ENCODE measurements at places on chromosomes 12 and 14.

GRCh38 chr12:3700861-3701260 is 52.0 kb downstream of the CRACR2A start:
- no peak for DNase-seq

DNA sequence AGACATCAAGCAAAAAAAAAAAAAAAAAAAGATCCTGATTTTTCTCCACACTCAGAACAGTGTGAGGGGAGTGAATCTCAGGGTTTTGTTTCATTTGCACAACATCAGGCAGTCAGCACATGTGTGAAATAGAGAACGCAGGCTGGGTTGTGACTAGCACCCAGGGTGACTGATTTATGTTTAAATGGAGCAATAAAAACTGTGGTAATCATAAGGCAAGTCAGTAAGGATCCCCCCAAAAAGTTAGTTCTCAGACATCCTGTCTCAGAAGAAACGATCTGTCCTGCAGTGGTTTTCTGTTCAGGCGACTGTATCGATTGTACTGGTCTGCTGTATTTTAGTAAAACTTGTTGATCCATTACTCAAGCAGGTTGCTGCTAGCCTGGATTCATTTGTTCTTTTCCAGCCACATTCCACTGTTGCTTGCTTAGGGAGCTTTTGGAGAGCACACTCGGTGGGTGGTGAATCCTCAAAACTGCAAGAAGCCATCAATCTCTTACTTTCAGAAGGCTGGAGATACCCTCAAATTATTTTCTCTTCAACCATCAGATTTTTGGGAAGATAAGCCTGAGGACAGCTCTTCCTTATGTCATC is 107.1 kb downstream of the DACT1 start:
- DNase-seq = no peak

DNA sequence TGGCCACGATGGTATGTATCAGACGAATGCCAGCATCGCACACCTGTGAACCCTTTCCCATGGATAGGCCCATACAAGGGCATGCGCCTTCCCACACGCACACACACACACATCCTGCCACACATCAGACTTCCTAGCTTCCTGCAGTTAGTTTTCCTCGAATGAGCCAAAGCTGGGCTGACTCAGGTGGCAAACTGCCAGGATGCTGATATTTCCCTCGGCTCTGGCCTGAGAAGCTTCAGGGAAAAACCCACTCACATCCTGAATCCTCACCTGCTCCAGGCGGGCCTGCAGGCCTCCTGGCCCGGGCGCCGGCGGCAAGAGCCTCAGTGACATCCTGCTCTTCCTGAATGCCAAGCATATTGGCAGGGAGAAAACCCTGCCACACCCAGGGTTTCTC is 22.4 kb downstream of the CALM1 start:
- no peak for DNase-seq

DNA sequence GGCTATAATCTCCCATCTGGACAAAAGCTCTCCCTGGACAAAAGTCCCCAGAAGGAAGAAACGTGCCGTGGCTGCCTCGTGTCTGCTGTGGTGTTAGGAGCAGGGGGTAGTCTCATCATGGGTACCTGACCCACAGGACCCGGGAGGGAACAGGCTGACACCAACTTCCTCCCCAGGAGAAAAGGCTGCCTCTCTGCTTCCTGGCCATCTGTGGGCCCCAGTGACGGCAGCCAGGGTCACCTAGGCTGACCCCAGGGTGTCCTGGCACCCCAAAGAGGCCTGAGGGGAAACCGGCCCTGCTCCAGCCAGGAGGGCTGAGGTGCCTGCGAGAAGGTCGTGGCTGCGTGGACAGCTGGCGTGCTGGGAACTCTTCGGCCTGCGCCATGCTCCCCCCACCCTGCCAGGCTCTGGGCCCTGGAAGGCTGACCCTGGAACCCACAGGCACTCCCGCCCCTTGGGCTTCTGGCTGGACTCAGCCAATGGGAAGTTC is 133.9 kb downstream of the RFLNA start:
- peak; percentile 43 for DNase-seq

- no peak for DNase-seq
Observed at GRCh38 chr12:89386138-89386537, 33.8 kb upstream of the DUSP6 start.

GRCh38 chr12:118055865-118056773 is 4.9 kb downstream of the WSB2 start:
- DNase-seq = no peak

DNA sequence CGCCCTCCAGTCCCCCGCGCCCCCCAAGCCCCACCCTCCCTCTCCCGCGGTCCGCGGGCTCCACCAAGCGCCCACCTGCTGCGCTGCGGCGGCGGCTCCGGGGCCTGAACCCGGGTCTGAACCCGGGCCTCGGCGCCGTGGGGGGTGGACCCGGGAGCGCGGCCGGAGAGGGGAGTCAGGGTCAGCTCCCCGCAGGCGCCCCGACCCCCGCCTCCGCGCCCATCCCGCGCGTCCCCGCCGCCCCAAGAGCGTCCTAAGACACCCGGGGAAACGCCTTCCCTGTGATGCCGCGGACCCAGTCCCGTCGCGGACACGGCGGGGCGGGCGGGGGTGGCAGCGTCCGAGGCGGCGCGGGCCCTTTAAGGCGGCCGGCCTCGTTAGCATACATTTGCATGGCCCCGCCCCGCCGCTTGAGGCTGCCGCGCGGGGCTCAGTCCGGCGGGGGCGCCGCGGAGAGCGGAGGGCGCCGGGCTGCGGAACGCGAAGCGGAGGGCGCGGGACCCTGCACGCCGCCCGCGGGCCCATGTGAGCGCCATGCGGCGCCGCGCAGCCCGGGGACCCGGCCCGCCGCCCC is at the start of gene MMP17:
Gene MMP17, plus strand, starts transcription at position 433 of the 574 bp plus-strand sequence. Its CDS starts 102 bp downstream, at position 535.
- DNase-seq = peak; percentile 75

GRCh38 chr12:124795081-124795948 is 68.3 kb downstream of the SCARB1 start:
- DNase-seq = no peak

DNA sequence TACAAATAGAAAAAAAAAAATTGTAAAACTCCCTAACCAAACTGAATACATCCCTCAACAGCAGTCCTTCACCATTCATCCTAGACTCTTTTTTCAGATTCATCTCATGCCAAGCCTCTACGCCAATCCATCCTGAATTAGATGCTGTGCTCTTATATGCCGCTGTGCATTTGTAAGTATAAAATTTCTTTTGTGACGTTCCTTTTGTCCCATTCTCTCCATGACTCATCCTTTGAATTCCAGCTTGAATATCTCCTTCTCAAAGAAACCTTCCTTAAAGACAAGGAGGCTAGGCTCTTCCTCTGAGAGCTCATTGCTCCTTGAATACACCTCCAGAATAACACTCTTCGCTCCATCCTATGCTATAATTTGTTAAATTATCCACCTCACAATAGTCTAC is 359.2 kb downstream of the RMST start:
- DNase-seq = no peak

DNA sequence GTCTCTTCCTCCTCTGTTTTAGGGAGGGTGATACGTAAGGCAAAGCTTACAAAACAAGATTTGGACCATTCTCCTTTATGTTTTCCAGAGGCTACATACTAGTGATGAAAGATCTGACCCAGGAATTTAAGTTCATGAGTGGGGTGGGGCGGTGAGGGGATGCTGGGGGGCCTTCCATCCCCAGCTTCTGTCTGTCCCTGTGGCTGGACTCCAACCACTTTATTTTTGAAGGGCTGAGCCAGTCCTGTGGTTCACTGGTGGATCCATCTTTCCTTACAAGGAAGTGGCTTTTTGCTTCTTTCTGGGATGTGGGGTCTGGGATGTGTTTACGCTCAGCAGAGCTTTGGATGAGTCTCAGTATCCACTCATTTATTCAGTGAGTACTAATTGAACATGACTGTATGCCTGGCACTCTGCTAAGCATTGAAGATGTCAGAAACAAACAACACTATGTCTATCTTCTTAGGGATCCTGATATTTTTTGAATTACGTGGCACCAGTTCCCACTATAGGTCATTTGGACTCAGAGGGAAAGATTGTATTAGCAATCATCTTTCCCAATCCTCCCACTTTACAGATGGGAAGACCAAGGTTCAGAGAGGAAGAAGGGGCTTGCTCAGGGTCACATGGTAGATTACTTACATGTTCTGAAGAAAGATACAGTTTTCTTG is 291.8 kb upstream of the TBX3 start:
- DNase-seq = no peak

- DNase-seq = no peak
Observed at GRCh38 chr12:11734580-11735180, 85.2 kb downstream of the ETV6 start.

GRCh38 chr12:4483885-4484823 is 38.5 kb upstream of the FGF6 start:
- peak; percentile 36 for DNase-seq

- no peak for DNase-seq
Observed at GRCh38 chr14:44170101-44170500, 337.0 kb downstream of the FSCB start.

- peak; percentile 35 for DNase-seq
Observed at GRCh38 chr14:43894534-43894933, 612.5 kb downstream of the FSCB start.

- no peak for DNase-seq
Observed at GRCh38 chr12:109463756-109464155, 13.3 kb downstream of the KCTD10 start.

DNA sequence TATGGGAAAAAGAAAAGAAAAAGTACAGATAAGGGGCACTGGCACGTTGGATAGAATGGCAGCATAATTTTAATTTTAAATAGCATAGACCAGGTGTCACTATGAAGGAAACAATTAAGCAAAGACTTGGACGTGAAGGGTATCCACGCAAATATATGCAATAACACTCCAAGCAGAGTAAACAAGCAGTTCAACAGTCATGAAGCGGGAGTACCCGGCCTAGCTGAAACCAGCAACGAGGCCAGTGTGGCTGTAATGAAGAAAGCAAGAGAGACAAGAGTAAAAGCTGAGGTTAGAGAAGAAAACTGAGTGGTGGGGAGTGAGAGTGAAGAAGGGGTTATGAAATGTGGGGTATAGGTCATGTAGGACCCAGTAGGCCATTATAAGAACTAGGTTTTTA is 85.4 kb downstream of the BCL2L14 start:
- no peak for DNase-seq

DNA sequence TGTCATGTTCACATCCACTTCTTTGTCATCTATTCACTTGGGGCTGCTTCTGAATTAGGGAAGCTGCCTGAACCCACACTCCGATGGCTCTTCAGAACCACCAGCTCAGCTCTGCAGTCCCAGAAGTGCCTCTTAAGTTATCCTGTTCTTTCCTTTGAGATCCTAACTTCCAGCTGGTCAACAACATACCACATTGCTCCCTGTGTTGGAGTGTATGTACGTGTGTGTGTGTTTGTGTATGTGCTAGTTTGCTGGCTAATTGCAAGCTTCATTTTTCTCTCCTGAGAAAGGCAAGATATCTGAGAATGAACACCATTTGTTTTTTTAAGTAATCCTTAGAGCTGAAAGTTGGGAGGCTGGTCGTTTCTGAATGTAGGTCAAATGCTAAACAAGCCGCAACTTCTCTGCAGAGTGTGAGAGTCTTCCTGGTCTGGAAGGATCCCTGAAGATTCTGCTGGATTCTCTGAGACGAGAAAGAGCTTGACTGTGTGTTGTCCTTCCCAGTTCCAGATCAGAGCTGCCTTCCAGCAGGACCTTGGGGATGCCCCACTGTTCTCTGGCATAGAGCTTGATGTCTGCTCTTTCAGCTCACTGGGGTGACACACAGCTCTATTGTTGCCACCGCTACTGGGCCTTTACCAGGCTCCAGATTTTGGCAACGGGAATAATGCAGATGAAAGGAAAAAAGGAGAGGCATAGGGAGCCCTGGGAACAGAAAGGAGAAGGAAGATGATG is 839 bp downstream of the GSG1 start:
- peak; percentile 54 for DNase-seq

DNA sequence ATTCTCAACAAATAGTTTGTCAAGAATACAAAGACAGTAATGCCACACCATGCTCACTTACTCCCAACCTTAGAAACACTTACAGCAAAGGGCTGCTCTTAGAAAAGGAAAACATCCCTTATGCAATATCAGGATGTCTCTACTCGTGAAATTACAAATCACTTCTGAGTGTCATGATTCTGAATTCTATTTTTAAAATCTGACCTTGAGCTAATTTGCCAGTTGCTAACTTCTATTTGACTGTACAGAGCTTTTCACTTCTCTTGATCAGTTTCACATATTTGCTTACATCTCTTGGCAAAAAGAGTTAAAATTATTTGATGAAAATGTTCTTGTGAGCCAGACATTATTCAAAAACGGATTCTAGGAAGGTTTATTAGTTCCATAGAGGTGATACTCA is 136.7 kb upstream of the SLC35F4 start:
- no peak for DNase-seq

GRCh38 chr12:59322473-59322872 is 273.4 kb upstream of the SLC16A7 start:
- DNase-seq = no peak

GRCh38 chr14:92686900-92687427 is 61.5 kb downstream of the LGMN start:
- peak; percentile 75 for DNase-seq

- DNase-seq = no peak
Observed at GRCh38 chr14:37588956-37589714, 5.9 kb downstream of the FOXA1 start.

DNA sequence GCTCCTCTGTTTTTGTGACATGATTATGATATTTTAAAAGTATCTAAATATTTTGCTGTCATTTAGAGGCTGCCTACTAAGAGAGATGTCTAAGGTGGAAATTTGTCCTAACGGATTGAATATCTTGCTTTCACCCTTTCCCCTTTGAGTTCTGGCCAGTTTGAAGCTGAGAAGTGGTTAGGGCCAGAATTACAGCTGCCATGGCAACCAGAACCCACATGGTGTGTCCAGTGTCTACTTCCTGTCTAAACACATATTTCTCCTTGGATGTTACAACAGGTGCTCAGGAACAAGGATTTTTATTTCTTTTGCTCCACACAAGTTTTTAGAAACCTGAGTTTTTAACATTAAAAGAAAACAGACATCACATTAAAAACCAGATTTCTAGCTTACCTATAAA is 335.1 kb upstream of the OR4E1 start:
- DNase-seq = no peak

- DNase-seq = no peak
Observed at GRCh38 chr12:62649412-62650138, 182.9 kb downstream of the MON2 start.

- DNase-seq = peak; percentile 13
Observed at GRCh38 chr12:80936642-80937390, 918 bp downstream of the LIN7A start.

DNA sequence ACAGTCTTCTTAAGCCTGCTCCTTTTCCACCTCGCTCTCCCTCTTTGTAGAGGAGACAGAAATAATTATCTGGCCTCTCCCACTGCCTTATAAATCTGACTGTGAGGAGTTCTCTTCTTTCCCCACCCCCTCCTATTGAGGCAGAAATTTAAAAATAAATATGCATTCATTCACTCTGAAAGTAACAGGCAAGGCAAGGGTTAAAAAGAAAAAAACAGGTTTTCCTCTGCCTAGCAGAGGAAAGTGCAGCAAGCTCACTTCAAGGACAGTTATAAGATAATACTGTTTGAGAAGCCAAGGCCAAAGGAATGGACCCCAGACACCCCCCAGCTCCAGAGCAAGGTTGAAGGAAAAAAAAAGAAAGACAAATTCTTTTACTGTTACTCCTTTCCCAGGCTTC is 56.3 kb downstream of the DHRS2 start:
- DNase-seq = no peak

GRCh38 chr12:120216742-120217605 is 16.1 kb upstream of the RPLP0 start:
- peak; percentile 45 for DNase-seq

- DNase-seq = no peak
Observed at GRCh38 chr12:126582231-126582630, 1517.0 kb downstream of the AACS start.
